ENCODE measurements at places on chromosomes 6 and 20. TPM values are rescaled to one million over a fixed set of nuclear protein-coding genes. Genes with fewer than 3 reads are reported as not detected.
A peak's percentile ranks its signal among the peaks of the same experiment; 100 is the strongest.

Gene SLC17A2
- total RNA-seq, result not detected

DNA sequence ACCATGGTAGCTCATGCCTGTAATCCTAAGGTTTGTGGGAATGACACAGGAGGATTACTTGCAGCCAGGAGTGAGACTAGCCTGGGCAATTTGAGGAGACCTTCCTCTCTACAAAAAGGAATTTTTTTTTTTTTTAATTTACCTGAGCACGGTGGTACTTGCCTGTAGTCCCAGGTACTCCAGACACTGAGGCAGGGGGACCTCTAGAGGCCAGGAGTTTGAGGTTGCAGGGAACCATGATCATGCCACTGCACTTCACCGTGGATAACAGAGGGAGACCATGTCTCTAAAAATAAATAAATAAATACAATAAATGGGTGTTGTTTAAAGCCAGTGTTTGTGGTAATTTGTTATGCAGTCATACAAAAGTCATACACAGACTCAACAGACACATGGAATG lies 2.4 kb upstream of the HLA-F start:
- no peak for DNase-seq

GRCh38 chr6:1960486-1961142 lies 284.8 kb downstream of the GMDS start:
- DNase-seq, result no peak

- DNase-seq, result no peak
These were observed 37.4 kb upstream of the FAM83C start for GRCh38 chr20:35329435-35330139.

GRCh38 chr6:163080228-163080627 lies 334.3 kb upstream of the QKI start:
- DNase-seq, result no peak

Gene TRAPPC3L
- total RNA-seq, result 0.42 TPM

DNA sequence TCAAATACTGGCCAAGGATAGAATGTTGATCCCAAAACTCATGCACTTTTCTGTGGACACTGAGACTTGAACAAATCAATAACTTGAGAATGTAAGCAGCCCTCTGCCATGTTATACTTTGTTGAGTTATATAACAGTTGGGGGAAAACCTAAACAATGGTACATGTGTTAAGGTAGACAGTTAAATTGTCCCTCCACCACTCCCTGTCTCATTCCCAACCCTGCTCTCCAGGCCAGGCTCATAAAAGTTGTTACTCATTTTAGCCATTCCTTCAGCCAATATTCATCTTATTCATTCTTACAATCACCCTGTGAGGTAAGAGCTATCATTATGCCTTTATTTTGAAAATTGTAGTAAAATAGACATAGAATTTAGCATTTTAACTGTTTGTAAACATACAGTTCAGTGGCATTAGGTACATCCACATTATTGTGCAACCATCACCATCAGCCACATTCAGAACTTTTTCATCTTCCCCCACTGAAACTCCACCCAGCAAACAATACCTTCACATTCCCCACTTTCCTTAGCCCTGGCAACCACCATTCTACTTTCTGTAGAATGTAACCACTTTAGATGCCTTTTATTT lies 38.2 kb upstream of the IER3 start:
- DNase-seq, result no peak

Gene MOCS1
- total RNA-seq, result 37.3 TPM

- no peak for DNase-seq
These were observed 253.2 kb downstream of the BMP7 start for GRCh38 chr20:57013217-57013616.

DNA sequence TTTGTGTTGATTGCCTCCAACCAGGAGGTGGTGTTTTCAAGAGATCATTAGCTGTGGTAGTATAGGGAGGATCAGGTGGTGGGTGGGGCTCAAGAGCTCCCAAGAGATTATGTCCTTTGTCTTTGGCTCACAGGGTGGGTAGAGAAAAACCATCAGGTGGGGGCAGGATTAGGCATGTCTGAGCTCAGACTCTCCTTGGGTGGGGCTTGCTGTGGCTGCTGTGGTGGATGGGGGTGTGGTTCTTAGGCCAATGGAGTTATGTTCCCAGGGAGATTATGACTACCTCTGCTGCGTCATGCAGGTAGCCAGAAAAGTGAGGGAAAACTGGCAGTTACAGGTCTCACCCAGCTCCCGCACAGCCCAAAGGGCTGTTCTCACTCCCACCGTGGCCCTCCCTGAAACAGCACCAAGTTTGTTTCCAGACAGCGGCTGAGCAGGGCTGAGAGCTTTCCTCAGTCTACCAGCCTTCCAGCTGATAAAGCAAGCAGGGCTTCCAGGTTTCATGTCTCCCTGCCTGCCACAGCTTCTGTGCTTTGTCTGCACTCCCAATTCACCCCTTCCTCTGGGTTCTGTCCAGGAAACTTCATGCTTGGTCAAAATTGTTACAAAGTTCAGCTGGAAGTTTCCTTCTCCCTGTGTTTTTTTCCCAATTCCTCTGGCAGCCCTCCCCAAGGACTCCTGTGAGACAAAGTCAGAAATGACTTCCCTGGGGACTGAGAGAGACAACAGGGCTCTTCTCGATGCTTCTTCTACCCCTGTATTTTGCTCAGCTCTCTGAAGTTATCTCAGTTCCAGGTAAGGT lies 481.1 kb upstream of the MAN1A1 start:
- no peak for DNase-seq

Gene KIF25
- total RNA-seq, result 0.17 TPM

- no peak for DNase-seq
These were observed 12.0 kb upstream of the ADGRF5 start for GRCh38 chr6:46933751-46934150.

Gene NNAT
- 2.6 TPM for total RNA-seq

DNA sequence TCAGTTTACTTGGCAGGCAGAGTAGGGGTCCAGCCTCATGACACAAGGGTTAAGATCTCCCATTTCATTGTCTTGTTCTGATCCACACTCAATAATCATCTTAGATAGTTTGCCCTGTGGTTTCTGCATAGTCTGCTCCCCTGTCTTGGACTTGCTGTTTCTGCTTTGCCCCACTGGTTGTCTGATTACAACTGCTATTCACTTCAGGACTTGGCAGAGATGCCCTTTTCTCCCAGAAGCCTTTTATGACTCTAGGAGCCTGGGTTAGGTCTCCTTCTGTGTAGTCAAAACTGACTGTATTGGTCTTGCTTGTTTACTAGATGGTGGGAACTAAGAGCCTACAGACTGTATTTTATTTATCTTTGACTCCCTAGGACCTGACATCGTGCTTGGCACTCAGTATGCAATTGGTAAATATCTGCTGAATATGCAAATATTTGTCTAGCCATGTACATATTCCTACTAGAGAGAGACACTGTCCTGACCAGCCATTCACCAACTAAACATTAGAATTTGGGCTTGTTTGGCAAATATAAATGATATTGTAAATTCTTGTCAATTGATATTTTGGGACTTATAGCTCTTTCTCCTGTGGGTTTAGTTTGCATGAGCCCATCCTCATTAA lies 165.9 kb upstream of the KCNK16 start:
- no peak for DNase-seq

GRCh38 chr20:46014517-46015396 lies 6.0 kb downstream of the MMP9 start:
- DNase-seq, result no peak

- no peak for DNase-seq
These were observed 436.2 kb upstream of the SOX4 start for GRCh38 chr6:21157186-21157929.

GRCh38 chr20:15256676-15257568 lies 919.5 kb upstream of the FLRT3 start:
- DNase-seq, result no peak

DNA sequence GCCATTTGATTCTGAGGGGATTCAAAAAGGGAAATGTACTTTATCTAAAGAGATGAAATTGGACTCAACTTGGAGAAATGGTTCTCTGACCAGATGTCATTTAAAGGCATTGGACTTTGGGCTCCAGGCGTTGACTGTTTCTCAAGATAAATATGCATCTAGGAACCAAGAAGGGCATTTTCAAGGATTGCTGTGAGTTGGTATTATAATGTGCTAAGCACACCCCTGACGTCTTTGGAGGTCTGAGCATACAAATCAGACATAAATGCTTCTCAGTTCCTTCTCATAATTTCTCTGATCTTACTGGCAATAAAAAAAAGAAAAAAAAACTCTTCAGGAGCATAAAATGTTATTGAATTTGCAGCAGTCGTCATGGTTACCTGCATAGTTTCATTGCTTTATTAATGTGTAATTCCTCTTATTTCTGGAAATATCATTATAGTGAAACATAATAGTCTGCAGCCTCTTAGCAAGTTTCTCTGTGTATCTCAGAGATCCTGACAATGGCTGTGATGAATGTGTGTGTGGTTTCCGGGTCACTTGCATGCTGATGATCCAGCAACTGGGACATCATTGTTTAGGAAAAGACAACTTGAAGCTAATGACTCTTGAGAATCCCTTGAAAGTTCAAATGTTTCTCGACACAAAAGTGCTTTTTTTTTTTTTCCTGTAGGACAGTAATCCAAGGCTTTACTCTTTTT lies 136.0 kb downstream of the AIG1 start:
- no peak for DNase-seq

- DNase-seq, result peak; percentile 84
These were observed 312.8 kb upstream of the JAG1 start for GRCh38 chr20:10986586-10986985.

DNA sequence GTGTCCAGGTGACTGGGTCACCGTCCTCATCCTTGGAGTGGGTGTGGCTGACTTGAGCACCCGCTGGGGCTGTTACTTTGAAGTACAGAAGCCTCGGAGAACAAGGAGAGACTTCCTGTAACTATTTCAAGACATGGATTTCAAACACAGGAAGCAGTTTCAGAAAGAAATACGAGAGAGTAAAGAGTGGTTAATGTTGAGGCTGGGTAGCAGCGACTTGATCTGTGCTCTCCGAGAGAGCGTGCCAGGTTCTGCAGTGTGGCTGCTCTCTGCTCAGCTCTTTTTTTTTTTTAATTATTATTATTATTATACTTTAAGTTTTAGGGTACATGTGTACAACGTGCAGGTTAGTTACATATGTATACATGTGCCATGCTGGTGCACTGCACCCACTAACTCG lies 17.5 kb upstream of the EFCAB8 start:
- DNase-seq, result no peak

DNA sequence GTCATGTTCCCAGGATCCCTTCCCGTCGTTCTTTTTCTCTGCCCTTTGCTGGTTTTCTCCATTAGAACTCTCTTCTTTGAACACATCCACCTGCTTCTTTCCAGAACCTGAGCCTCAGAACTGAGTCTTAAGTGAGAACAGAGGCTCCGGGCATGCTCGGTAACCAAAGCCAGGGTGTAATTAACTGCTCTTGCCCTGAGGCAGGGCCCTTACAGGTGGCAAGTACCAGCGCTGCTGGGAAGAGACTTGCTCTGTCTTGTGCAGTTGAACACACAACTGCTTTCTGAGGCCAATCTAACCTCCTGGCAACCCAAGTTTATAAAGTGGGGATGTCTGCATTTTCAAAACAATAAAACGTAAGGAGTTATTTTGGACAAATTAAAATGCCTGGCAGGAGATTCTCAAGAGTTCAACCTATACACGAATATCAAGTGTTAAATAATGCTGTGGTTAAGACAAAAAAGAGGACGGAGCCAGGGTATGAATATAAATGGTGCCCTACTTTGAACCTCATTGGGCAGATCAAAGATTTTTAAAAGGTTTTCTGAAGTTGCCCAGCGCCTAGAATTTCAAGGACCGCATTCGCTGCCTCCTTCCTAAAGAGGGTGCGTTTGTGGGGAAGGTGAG lies 12.4 kb upstream of the DEK start:
- no peak for DNase-seq

- DNase-seq, result no peak
These were observed 116.1 kb upstream of the TRAF3IP2 start for GRCh38 chr6:111721753-111722154.

GRCh38 chr6:113350461-113350860 lies 506.7 kb upstream of the MARCKS start:
- DNase-seq, result no peak

GRCh38 chr6:15389765-15390723 lies 144.2 kb downstream of the JARID2 start:
- no peak for DNase-seq

- DNase-seq, result no peak
These were observed 8.5 kb downstream of the RBM24 start for GRCh38 chr6:17289630-17290061.

- DNase-seq, result no peak
These were observed 1.1 kb upstream of the SLC4A11 start for GRCh38 chr20:3239867-3240775.

Gene UBE3D
- total RNA-seq, result 5.3 TPM

DNA sequence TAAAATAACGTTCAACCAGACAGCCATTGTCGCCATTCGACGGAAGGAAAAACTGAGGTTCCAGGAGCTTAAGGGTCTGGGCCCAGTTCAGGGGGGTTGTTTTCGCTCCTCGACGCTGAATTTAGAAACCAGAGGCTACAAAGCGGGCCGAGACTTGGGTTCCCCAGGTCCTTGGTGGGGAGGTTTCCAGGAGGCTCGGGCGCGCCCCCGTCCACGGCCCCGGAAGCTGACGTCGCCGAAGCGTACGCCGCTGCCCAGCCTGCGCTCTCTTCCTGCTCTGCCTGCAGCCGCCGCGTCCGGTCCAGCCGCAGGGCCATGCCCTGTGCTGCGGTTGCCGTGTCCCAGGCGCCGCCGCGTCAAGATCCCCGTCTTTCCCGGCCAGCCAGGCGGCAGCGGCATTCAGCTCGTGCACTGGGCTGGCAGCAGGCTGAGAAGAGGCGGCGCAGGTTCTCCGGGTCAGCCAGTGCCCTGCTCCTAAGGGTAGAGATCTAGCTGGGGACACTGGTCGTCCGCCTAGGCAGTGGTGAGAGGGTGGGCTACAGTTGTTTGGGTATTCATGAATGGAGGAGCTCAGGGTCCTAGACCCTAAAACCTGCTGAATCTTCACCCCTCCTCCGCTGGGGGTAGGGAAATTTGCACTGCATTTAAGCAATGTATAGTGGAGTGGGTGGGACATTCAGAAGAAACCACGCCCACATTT lies 901 bp upstream of the TRIM26 start:
- DNase-seq, result peak; percentile 96

GRCh38 chr6:139855671-139856311 lies 481.3 kb upstream of the CITED2 start:
- DNase-seq, result no peak

DNA sequence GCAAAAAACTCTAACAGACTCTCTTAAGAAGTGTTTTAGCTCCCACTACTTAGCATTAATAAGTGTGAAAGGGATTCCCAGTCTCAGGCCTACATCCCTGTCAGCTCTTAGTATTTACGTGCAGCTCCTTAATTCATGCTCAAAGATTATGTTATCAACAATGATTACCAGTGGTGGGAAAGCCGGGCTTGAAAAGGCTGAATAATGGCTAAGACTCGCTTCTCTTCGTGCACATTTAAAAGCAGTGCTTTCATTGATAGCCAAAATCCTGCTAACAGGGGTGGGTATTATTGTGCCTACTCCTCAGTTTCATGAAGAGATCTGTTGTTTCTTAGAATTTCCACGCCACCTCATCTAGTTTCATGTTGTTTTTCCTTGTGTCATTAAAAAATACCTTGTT lies 518.8 kb downstream of the GRIK2 start:
- DNase-seq, result no peak

Gene PTCHD4
- total RNA-seq, result 0.83 TPM

Data from esophagus muscularis mucosa (tissue), 4 donors.